SW 1271 (cell line): ENCODE measurements at places on chromosomes 13 and 19.

- no peak for DNase-seq
These were observed 22.0 kb downstream of the CEACAM4 start for GRCh38 chr19:41604831-41605230.

GRCh38 chr13:47139519-47139918 lies 242.7 kb upstream of the HTR2A start:
- DNase-seq, result no peak

GRCh38 chr13:28373810-28374209 lies 121.1 kb downstream of the FLT1 start:
- DNase-seq, result no peak

- no peak for DNase-seq
These were observed 38.2 kb downstream of the TNFSF11 start for GRCh38 chr13:42612021-42612765.

DNA sequence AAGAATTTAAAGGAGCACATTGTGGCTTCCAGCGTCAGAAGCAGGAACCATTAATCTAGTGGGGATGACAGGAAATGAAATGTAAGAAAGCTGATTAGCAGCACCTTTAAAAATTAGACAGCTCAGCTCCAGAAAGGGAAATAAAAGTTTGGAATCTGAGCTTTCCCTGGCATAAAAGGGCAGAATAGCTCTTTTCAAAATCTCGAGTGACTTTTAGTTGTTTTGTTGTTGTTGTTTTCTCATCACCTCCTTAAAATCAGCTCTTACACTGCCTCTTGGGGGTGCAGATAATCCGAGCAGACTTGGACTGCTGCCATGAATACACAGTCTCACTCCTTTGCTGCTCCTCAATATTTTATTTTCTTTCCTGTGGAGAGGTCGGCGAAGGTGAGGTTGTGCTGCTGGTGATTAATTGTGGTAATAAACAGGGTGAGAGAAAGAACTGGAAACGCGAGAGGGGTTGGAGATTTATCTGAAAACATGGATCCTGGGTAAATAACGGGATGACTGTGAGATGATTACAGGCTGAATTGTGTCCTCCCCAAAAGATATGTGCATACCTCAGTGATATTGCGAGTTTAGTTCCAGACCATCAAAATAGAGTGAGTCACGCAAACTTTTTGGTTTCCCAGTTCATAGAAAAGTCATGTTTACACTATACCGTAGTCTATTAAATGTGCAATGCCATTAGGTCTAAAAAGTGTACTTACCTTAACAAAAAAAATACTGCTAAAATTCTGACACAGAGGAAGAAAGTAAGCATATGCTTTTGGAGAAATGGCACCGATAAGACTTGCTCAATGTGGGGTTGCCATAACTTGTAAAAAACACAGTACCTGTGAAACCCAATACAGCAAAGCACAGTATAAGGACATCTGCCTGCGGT lies 787.7 kb downstream of the UQCRFS1 start:
- no peak for DNase-seq

DNA sequence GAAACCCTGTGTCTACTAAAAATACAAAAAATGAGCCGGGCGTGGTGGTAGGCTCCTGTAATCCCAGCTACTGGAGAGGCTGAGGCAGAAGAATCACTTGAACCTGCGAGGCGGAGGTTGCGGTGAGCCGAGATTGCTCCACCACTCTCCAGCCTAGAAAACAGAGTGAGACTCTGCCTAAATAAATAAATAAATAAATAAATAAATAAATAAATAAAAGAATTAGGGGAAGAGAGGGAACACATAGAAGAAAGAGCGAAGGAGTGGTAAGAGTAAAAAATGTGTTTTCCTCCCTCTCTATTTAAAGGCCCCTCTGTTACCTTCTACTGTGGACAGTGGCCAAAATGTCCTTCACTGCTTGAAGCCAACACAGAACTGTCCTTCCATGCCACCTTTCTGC lies 103.9 kb upstream of the SOX21 start:
- DNase-seq, result no peak

- DNase-seq, result peak; percentile 74
These were observed 7.3 kb upstream of the HOOK2 start for GRCh38 chr19:12782424-12783290.

- no peak for DNase-seq
These were observed 208.1 kb downstream of the RBM26 start for GRCh38 chr13:79197933-79198332.

GRCh38 chr19:17538684-17539237 lies 16.7 kb upstream of the COLGALT1 start:
- no peak for DNase-seq

DNA sequence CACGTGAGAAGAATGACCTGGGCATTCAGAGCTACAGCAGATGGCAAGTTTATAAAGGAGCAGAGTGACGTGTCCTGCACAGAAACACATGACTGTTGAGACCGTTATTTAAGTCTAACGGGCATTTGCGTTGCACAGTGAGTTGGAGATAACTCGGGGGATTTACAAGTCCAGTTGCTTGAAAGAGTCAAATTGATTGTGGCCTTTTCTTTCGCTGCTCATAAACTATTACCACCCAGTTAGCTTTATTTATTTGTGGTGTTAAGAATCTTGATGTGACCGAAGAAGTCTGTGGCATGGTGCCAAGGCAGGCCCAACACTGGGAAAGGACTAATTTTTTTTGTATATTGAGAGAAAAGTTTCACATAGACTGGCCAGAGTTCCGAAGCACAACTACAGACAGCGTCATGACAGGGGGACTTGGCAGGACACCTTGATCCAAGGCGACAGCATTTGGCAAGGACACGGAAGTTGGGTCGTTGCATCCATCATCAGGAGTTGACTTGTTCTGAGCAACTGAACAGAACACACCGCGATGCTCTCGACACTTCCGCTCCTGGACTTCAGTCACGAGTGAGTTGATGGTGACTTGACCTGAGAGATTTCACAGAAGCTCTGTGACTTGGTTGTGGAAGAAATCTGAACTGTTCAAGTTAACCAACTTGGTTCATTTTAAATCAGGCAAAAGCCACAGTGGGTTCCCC lies 11.9 kb upstream of the PTOV1 start:
- DNase-seq, result no peak

- DNase-seq, result no peak
These were observed 49.7 kb downstream of the COMP start for GRCh38 chr19:18741124-18742121.

- DNase-seq, result no peak
These were observed 103.1 kb downstream of the TNFRSF19 start for GRCh38 chr13:23673354-23673753.

GRCh38 chr13:92873029-92873428 lies 353.6 kb upstream of the GPC6 start:
- no peak for DNase-seq

DNA sequence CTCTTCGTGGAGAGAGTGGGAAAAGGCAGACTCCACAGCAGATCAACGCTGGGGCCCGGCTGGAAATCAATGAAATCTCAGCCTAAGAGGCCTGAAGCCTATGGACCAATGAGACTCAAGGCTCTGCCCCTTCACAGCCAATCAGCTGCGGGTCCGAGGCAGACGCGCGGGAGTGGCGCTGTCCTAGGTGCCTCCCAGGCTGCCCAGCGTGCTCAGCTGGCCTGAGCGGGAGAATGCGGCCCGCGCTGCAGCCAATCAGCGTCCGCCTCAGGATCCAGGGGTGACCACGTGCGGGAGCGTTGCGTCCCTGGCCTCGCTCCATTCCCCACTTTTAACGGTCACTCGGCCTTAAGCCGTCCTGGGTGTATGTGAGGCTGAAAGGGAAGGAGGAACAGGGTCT lies at the start of gene ZBTB32:
ZBTB32 (plus strand) TSS at position 341 of the 400 bp plus-strand sequence. CDS start 10,069 bp downstream, outside the sequence.
- no peak for DNase-seq

- no peak for DNase-seq
These were observed 35.1 kb downstream of the IGFL3 start for GRCh38 chr19:46089432-46089831.

DNA sequence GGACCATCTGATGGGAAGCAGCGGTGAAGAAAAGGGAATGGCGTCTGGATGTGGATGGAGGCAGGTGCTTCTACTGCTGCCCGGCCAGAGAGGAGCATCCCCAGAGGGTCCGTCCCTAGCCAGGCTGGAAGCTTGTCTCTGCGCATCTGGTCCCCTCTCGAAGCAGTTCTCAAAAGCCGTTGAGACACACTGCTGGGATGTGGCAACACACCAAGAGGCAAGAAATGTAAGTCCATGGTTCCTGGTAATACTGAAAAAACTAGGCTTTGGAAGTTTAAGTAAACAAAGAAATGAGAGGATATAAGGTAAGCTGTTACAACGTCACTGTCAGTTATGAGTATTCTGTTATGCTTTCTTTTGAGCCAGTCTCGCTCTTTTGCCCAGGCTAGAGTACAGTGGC lies 15.1 kb upstream of the FFAR2 start:
- no peak for DNase-seq

- DNase-seq, result no peak
These were observed 3.3 kb downstream of the ALOX5AP start for GRCh38 chr13:30738526-30739236.

GRCh38 chr19:32345261-32346207 lies at the start of gene ZNF507:
ZNF507 (plus strand) TSS chr19:32345610; CDS start chr19:32352831, 7,221 bp downstream.
- peak; percentile 47 for DNase-seq

- no peak for DNase-seq
These were observed 46.2 kb downstream of the GATAD2A start for GRCh38 chr19:19451429-19452242.

- no peak for DNase-seq
These were observed 22.4 kb downstream of the ZNF571 start for GRCh38 chr19:37572203-37572602.

DNA sequence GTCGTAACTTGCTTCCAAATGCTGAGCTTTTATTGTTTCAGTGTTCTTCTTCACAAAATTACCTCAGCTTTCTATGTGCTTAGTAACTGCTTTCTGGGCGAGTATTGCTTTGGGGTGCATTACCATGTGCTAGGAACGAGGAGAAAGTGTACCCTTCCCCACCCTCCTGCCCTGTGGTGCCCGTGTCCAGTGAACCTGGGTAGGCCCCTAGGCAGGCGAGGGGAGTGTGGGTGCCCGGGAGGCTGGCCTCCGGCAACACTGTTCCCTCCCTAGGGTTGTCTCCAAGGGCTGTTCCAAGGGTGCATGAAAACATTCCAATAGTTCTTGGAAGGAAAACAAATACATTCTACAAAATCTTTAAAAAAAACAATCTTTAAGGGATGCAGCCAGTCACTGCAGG lies 216.5 kb upstream of the SOX1 start:
- DNase-seq, result no peak

DNA sequence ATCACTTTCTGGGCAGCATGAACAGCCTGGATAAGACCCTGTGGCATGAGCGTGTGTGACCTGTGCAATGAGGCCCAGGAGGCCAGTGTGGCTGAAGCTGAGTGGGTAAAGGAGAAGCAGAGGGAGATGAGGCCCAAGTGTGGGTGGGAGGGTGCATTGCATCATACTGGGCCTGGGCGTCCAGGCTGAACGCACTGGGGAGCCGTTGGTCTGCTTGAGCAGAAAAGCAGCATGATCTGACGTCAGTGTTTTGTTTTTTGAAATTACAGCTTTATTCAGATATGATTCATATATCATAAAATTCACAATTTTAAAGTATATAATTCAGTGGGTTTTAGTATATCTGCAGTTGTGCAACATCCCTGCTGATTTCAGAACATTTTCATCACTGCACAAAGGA lies 409.7 kb downstream of the HS6ST3 start:
- no peak for DNase-seq

DNA sequence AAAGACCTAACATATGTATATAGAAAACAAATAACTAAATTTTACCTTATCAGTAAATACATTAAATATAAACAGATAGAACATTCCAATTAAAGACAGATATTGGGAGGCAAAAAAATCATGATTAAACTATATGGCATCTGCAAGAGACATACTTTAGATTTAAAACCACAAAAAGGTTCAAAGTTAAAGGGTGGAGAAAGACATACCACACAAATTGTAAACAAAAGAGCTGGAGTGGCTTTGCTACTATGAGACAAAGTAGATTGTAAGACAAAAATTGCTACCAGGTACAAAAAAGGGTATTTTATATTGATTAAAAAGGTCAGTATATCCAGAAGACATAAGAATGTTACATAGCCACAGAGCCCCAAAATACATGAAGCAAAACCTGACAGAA lies 200.2 kb downstream of the KCNRG start:
- no peak for DNase-seq

DNA sequence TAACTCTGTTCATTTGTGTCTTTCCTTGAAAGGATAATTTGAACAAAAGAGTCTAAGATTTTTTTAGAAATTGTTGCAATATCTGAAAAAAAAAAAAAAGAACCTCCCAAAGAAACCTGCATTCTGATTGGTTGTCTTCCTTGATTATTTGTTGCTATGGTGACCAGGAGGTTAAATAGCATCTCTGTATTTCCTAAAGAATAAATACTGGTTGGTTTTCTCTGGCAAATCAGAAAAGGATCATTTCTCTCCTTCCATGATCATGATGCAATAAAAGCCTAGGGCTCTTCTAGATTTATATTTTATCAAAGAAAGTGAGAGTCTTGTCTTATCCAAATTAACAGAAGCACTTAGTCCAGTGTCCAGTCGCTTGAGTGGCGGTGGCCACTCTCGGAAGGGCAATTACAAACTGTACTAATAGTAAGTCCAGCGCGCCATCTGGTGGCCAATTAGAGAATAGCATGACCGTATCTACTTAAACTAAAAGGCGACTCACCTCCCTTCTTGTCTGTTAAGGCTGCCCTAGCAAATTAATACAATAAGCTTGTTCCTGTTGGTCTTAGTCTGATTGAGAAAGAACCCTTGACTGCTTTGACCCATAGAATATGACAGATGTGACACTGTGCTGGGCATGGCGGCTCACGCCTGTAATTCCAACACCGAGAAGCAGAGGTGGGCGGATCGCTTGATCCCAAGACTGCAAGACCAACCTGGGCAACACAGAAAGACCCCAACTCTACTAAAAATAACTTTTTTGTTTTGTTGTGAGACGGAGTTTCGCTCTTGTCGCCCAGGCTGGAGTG lies 47.0 kb upstream of the PNMA8B start:
- peak; percentile 61 for DNase-seq

GRCh38 chr13:75299913-75300862 lies 181.8 kb downstream of the TBC1D4 start:
- DNase-seq, result no peak

GRCh38 chr13:112893570-112894422 lies 75.2 kb upstream of the MCF2L start:
- no peak for DNase-seq

DNA sequence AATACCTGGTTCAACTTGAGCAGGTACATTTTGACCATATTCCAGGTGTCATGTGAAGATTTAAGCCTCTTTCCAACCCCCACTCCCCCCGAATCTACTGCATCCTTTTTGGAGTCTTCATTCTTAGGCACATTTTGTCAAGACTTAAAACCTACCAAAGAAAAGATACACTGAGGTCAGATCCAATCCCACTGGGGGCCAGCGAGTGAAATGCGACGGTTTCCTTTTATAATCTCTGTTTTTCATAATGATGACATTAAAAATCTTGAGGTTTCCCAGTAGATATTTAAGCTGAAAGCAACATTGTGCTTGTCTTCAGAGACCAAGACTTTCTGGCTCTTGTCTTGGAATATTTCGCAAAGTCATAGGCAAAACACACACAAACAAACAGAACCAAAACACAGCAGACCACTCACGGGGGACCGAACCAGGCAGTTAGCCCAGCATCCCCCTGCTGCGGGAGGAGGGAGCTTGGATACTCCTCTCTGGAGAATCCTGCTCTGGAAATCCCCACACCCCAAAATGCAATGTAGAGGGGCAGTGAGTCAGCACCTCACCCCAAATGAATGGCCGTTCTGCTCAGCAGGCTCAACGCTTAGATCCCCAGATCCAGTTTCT lies 506 bp upstream of the GAS6 start:
- no peak for DNase-seq
